Esophagus squamous epithelium (tissue), 5 donors: ENCODE measurements at places on chromosomes 6 and 20.

DNA sequence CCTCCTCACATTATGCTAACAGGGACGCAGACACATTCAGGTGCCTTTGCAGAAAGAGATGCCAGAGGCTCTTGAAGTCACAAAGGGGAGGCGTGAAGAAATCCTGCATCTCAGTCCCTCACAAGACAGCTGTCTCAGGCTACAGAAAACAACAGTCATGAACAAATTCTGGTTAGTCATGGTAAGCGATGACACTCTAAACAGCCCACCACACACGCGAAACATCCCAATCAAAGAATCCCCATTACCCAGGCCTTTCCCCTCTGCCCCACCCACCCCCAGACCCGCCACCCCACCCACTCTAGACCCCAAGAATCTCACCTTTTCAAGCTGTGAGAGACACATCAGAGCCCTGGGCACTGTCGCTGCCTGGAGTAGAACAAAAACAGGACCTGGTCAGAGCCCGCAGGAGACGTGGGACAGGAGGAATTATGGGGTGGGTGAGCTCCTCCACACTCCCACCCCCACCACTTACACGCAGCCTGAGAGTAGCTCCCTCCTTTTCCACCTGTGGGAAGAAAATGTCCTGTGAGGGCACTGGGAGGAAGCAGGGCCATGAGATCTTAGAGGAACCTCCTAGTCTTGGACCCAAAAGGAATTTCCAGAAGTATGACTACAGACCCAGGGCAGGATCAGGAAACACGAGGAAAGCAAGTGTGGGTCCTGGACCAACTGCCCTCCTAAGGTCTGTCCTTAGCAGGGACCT, 2.7 kb downstream of the HLA-B start:
- no peak for DNase-seq

GRCh38 chr20:59481477-59482018, 122.8 kb upstream of the PHACTR3 start:
- DNase-seq: no peak

GRCh38 chr6:142913511-142914047, 31.4 kb downstream of the HIVEP2 start:
- DNase-seq: no peak

DNA sequence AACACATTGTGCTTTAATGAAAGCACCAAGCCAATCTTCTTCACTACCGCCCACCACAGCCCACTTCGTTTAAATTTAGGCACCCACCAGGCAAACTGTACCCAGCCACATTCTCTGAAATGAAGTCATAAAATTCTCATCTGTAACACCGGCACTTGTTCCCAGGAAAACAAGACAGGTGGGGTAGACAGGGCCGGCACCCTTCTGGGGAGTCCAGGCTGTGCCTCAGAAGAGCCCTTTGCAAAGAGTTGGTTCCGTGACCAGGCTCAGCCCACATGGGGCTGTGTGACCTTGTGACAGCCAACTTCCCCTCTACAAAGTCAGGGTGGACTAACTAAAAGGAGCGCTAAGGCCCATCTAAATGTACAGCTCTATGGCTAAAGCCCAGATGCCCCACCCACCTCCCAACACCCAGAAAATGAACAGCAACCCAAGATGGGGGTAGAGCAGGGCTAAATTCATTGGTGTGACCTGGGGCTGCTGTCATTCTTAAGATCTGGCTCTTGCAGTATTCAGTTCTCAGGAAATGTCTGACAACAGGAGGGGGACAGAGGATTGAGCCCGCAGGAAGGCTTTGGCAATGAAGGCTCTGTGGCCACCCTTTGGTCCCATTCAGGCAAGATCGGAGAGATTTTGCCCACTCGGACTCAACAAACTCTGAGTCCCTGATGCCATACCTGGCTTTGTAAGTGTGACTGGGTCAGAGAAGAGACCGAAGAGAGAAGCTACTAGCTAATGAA, 56.7 kb downstream of the TRERF1 start:
- DNase-seq: no peak

DNA sequence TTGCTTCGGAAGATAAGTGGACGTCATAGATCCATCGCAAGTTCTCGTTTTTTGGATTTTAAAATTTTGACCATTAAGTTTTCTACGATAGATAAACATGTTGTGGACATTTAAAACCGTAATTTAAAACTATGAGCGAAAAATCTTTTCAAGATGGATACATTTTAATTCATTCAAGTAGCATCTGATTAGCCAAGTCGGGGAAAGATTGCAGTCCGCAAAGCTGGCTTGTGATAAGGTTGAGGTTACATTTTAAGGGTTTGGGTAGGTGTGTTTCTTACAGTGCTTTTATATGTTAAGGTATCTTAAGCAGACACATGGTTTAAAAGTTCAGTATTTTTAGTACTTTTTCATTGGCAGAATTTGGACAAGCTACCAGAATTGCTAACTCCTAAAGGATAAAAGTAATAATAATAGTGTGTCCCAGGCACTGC, 1.2 kb downstream of the WTAP start:
- DNase-seq: no peak

DNA sequence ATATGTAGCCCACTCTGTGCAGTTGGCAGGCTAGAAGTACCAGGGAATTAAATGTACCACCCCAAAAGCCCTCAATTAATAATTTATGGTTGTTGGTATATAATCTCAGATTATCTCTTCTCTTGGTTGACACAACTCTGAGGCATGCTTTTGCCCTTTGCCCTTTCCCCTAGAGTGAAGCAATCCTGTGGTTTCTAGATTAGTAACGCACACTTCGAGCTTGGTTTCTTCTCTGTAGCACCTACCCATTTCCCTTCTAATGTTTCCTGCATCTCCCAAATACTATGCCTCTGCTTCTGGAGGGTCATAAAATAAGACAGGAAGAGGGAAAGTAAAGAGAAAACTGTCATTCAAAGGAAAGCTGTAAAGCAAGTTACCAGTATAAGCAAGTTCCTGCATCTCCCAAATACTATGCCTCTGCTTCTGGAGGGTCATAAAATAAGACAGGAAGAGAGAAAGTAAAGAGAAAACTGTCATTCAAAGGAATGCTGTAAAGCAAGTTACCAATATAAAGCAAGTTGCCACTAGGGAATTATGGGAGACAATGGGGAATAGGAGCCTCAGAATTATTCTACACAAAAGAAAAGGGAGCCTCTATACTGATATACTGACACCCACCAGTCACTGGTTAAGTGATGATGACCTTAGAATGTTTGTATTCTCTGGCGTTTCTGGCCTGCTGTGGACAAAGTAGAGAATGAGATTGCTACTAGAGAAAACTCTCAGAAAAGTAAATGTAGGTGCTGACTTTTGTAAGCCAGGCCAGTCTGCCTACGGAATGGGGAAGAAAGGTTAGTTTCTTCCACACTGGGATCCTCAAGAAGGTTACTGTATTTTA, 862.6 kb upstream of the MAN1A1 start:
- no peak for DNase-seq

DNA sequence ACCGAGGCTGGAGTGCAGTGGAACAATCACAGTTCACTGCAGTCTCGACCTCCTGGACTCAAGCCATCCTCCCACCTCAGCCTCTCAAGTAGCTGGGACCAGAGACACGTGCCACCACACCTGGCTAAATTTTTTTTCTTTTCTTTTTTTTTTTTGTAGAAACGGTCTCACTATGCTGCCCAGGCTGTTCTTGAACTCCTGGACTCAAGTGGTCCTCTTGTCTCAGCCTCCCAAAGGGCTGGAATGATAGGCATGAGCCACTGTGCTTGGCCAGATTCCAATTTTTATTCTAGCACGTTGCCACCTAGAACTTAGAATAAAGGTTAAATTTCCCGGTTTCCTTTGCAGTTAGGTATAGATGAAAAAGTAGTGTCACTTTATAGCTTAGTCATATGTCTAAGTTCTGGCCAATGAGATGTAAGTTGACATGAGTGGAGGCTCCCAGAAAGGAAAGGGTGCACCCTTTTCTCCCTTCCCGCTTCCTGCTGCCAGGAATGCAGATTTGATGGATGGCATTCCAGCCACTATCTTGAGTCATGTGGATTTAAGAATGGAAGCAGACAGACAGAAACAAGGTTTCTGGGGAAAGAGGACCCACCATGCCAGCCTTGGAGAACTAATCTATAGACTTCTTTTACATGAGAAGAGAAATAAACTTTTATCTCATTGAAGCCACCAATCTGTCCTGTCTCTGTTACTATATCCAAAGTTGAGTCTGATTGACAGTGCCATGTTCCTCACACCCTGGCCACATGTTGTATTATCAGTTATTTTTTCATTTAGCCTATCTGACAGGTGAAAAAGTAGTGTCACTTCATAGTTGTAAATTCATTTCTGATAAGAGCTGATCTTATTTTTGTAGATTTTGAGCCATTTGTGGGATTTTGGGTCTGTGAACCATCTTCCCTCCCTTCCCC, 60.6 kb upstream of the NCOA3 start:
- no peak for DNase-seq

DNA sequence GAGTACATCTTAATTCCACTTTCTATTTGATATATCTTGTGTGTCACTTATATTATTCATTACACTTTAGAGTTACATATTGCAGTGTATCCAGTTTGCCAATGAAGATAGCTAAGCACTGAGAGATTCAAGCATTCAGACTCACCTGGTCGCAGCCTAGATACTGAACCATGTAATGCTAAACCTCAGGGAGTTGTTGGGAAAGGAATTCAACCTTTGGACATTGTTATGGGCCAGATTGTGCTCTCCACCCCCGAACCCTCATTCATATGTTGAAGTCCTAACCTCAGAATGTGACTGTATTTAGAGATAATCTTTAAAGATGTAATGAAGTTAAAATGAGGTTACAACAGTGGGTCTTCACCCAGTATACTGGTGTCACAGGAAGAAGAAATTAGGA, 13.8 kb upstream of the KIF16B start:
- DNase-seq: no peak
